ENCODE measurements at places on chromosomes 7 and 10.

- DNase-seq, result no peak
These were observed 39.5 kb upstream of the DMBT1 start for GRCh38 chr10:122521011-122521410.

DNA sequence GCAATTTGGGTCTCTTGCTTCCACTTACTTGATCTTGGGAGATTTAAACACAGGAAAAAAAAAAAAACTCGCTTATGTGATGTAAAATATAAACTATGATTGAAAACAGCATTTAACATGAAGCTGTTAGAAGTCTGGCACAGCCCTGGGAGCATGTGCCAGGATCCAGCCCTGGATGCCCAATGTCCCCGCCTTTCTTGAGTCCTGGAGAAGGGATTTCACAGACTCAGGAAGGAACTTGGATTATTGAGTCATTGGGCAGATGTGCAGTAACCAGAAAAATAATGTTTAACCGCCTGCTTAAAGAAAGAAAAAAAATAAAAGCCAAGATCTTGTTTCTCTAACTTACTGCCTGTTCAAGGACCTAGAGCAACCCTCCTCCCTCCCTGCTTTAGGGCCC is 3.7 kb upstream of the JCAD start:
- DNase-seq, result no peak

GRCh38 chr7:153027210-153027609 is 267.7 kb downstream of the ACTR3B start:
- DNase-seq, result no peak

DNA sequence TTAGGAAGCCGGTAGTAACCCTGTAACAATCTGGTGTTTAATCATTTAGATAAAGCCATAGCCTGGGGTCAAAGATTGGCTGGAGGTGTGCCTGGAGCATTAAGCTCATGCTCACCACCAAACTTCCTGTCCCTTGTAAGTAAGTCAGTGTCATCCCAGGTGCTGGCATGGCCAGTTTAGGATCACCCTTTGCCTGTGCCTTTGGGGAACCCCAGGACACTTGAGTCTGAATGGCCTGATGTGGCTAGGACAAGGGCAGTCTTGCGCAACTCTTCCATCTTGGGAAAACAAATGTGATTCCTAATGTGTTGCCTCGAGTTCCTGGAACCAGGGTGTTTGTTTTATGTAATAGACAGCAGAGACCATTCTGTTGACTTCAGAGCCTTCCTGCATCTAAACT is 154.8 kb downstream of the GRK5 start:
- no peak for DNase-seq

DNA sequence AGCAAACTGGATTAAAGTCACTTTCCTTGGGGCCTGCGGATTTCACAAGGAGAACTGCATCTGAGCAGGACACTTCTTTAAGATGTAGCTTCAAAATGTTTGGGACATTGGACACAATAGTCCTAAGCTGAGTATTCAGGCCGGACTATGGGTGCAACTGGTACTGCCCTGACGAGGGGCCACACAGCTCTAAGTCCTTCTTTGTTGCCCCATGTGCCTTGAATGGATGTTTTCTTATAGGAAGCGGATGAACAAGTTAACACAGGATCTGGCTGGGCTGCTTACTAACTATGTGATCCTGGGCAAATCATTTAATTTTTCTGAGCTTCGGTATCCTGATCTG is 147.8 kb upstream of the KLF14 start:
- no peak for DNase-seq

DNA sequence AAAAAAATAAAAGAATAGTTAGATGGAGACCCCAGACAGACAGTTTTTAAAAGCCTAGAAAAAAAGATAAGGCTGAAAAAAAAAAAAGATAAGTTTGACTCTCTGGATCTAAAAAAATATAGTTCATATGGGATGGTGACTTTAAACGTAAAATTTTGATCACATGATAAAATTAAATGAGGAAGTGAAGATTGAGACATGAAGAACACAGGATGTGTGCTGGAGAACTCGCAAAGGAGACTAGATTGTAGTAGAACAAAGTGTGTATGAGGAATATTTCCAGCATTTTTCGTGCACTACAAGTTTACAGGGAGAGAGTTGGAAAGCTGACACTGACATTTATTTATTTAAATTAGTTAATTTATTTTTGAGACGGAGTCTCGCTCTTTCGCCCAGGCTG is 286.4 kb downstream of the PRPF18 start:
- DNase-seq, result no peak

All from activated naive CD4-positive, alpha-beta T cell (primary cell).